Left forelimb (tissue), 1 donor: ENCODE measurements at places on chromosomes 3 and 15.

GRCh38 chr3:81195478-81195877 lies 566.0 kb downstream of the GBE1 start:
- no peak for DNase-seq

- DNase-seq: no peak
Observed at GRCh38 chr15:50873935-50874361, 34.5 kb upstream of the AP4E1 start.

DNA sequence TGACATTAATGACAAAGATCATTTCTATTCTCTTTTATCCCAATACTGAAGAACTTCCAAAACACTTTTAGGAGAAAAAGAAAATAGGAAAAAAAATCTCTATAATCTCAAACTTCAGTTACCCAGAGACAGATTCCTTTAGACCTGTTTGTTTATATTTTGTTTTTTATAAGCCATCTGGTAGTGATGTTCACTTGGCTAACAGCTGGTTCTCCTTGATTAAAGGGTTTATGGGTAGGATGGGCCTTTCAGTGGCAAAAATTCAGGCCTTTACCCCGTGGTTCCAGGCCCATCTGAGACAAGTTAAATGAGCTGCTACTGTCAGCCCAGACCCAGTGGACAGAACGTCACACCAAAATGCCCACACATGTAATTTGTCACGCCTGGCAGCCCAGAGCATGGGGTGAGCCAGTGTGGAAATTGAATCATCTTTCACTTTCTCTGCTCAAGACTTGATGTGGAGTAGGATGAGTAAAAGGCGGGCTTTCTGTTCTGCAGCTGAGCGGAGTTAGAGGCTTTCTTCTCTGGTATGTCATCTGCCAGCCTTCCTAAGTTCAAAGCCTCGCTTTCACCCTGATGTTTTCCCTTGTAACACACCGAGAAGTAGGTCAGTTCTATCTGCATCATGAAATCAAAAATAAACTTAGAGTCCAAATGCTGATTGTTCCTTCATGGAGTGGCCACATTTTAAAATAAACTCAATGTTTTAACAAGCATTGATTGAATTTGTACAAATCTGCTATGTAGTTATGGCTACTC lies 62.5 kb upstream of the SKOR1 start:
- no peak for DNase-seq

DNA sequence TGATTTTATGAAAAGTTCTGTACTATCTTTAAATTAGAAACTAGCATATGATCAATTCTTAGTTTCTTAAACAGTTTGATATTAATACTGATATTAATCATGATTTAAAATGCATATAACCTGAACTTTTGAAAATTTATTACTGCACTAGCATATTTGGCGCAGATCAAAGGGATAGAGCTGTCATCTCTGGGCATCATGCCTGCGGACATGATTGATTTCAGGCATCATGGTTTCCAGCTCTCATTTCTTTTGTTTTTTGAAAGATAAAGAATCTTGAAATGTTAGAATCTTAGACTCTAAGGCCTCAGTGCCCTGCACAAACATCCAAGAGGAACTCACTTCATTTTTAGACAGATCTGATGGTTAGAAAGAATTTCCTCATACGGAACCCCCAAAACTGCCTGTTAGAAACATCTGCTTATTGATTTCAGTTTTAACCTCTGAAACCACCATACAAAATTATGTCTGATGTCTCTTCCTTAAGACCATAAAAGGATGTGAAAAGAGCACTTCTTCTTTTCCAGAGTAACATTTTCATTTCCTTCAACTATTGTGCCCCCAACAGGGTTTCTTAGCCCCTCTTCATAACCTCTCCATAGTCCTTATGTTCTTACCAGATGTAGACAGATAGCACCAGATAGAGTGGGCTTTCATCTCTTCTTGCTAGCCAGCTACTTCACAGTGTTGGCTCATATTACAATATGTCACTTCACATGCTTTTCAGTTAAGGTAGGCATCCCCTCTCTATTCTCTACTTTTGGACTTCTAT lies 110.8 kb downstream of the BBX start:
- DNase-seq: no peak

- DNase-seq: no peak
Observed at GRCh38 chr3:153254361-153254760, 92.3 kb downstream of the RAP2B start.

GRCh38 chr15:39593071-39593655 lies 12.3 kb downstream of the THBS1 start:
- DNase-seq: no peak

- DNase-seq: no peak
Observed at GRCh38 chr3:85783291-85783690, 824.5 kb downstream of the CADM2 start.

- no peak for DNase-seq
Observed at GRCh38 chr15:74294010-74294409, 57.9 kb downstream of the CCDC33 start.

DNA sequence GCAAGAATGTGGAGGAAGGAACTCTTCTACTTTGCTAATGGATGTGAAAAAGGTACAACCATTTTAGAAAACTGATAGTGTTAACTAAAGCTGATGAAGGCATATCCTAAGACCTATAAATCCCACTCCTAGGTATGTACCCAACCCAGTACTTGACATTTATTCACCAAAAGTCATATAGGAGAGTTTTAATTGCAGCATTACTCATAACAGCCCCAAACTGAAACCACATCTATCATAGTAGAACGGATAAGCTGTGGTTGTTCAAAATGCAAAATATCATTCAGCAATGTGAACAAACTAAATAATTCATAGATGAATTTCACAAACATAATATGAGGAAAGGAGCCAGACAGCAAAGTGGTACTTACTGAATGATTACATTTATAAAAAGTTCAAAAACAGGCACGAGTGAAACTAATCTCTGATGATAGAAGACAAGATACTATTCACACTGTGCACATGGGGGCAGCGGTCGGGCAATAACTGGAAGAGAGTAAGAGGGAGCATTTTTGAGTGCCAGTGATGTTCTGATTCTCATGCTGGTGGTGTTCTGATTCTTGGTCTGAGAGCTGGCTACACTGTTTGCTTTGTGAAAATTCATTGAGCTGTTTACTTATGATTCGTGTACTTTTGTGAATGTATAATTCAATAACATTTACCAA lies 34.3 kb downstream of the GOLIM4 start:
- no peak for DNase-seq

DNA sequence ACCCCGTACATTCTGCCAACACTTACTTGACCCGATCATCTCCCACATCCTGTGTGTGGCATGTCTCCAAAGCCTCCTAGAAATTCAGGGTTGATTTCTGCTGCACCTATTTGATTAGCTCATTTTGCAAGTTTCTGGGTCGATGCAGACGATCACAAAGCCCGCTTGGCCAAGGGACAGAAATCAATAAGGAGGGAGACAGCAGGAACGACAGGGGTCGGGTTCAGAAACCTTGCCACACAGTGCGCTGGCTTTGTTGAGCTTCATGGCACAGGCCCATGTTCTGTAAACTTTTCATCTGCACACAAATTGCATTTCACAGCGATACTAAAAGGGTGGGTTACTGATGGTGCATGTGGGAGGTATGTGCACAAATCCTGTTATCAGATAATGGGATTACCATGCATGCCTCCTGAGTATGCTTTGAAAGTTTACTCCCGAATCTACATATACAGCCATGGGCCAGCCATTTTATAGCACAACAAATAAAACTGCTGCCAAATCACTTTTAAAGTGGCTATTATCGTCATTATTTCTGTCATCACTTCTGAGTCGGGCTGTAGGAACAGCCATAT lies 95.9 kb upstream of the ATP11B start:
- DNase-seq: no peak
